CD4-positive, alpha-beta T cell treated with Interleukin-6 at 100 ng/mL for 8 hours (primary cell): ENCODE measurements at places on chromosomes 6 and 20.

GRCh38 chr6:146357578-146358430 is 185.8 kb upstream of the RAB32 start:
- no peak for DNase-seq

DNA sequence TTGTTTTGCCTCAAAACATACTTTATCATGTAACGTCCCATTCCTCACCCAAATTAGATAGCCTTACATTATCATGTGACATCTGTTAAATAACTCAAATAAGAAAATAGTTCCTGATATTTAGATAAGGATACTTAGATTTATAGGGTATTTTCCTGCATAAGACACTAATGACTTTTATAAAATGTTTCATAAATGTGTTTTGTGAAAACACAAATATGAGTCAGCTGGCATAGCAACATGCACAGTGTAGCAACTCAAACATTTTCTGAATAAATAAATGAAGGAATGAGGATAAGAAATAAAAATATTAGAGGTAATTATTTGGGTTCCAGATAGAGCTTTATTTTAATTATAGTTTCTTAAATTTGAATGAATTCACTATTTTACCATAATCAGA is 460.4 kb upstream of the PLCB4 start:
- no peak for DNase-seq

GRCh38 chr20:50520222-50520880 is 10.2 kb downstream of the PTPN1 start:
- peak; percentile 18 for DNase-seq

DNA sequence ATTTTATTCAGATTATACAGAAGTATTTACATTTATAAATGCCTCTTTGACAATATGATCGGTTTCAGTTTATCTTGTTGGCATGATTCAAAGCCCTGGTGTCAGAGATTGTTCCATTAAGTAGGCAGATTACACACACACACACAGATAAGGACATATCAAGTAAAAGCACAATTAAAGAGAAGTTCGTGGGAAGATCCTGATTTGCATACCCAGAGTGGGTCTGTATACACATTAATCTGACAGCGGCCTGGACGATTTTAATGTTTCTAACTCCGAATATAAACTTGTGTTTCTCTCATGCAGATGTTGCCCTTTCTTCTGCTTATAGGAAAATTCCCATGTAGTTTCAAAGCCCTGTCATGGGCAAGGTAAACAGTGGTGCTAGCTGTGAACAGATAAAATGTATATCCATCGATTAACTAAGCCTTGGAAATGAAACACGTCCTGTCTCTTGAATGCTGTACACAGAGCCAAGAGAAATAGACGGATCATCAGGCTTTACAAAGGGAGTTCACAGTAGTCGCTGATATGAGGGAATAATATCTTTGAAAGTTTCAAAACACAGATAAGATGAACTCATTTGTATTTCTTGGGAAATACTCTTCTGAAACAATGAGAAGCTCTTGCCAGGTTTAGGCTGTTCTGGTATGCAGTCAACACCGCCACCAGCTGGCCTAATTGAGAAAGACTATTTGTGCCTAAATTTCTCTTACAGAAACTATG is 108.2 kb upstream of the GMDS start:
- peak; percentile 6 for DNase-seq

- no peak for DNase-seq
Observed at GRCh38 chr6:162849269-162849668, 121.5 kb downstream of the PACRG start.

DNA sequence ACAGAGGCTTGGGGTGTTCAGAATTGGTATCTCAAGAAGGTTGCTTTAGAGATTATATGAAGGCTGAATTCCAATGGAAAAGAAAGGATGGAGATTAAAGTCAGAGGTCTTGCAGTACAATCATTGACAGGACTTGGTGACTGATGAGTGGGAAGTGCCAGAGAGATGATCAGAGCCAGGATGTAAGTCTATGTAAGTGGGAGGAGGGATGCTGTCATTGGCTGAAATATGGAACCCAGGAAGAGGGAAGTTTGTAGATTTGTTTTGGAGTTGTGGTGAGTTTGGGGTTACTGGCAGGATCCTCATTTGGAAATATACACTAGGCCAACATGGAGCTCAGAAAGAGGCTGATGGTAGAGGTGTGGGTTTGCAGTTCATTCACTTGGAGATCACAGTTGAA is 23.8 kb upstream of the TNFAIP3 start:
- no peak for DNase-seq

DNA sequence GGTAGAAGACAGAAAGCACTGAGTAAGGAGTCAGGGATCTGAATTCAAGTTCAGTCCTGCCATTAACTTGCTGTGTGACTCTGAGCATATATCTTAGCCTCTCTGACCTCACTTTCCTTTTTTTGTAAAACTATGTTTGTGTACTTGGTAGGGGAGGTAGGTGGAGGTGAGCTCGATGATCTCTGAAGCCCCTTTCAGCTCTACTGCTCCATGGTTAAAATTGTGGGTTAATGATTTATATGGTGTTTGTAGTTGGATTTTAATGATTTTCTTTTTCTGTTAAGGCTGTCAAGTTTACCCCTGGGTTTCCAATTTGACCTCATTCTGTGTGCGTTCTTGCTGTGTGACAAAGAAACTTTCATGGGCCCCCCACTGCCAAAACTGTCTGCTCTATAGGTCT is 124.1 kb downstream of the CD164 start:
- DNase-seq = no peak

DNA sequence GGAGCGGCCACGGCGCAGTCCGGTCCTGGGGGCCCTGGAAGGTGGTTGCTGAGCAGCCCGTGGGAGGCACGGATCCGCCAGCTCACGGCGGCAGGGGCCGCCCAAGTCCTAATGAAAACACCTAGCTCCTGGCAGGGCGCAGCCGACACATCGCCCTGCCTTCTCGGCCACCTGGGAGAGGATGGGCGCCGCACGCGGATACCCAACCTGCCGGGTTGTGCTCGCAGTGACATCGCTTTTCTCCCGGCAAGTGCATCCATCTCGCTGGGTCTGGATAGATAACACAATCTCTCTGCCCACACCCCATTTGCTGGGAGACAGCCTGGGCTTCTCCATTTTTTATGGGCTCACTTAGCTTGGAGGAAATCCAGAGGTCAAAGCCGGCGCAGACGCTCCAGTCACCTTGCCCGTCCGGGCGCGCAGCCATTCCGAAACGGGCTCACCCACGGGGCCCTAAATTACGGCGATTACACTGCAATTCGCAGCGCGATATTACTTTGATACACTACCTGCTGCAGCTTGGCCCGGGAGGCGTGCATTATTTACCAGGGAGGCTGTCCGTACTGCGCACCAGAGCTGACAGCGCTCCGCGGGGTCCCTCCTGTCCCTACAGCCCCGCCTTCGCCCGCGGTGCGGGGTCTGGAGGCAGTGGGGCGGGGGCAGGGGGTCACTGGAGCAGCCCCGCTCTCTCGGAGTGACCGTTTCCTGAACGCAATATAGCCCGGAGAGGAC is 36.2 kb upstream of the CCDC167 start:
- DNase-seq = no peak
